ENCODE measurements at places on chromosomes 5 and 9. TPM values are rescaled to one million over a fixed set of nuclear protein-coding genes. Genes with fewer than 3 reads are reported as not detected.

DNA sequence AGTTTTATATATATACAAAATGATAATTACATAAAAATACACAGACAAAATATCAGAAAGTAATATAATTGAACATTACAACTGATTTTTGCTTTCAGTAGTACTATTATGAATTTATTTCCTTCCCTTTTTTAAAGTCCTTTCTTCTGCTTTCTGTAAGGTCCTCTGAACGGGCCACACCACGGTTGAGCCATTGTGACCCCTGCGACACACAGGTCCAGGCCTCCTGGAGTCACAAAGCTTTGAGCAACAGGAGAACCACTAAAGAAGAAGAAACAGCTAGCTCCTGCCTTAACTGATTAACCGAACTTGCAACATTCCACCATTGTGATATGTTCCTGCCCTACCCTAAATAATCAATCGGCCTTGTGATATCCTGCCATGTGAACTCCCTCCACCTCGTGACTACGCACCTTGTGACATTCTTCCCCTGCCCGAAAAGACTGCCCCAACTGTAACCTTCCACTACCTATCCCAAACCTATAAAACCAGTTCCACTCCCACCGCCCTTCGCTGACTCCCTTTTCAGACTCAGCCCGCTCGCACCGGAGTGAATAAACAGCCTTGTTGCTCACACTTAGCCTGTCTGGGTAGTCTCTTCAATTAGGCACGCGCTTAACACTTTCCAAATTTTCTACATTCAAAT, 375.0 kb upstream of the RFX3 start:
- no peaks in the 10 kb centered on the region for H3K27me3 ChIP-seq
- no peaks in the 10 kb centered on the region for H3K4me1 ChIP-seq
- H3K36me3 ChIP-seq, result no peaks in the 10 kb centered on the region
- no peak overlapping the region for H3K27ac ChIP-seq

PCDHB4 gene
- 3.9 TPM for total RNA-seq

MFAP3 gene
- 27.4 TPM for total RNA-seq

GRCh38 chr9:677461-678097, 163.9 kb upstream of the DMRT1 start:
- no peak for DNase-seq
- peak overlapping the region; percentile 31 for H3K4me3 ChIP-seq
- H3K27ac ChIP-seq, result peak overlapping the region; percentile 76
- peaks cover 22% of the 10 kb centered on the region for H3K4me1 ChIP-seq

GRCh38 chr5:55218967-55219366, 8.1 kb downstream of the MCIDAS start:
- peaks cover 14% of the 10 kb centered on the region for H3K4me1 ChIP-seq
- H3K36me3 ChIP-seq, result no peaks in the 10 kb centered on the region
- H3K27ac ChIP-seq, result no peak overlapping the region
- H3K4me3 ChIP-seq, result no peak overlapping the region

All from sigmoid colon (tissue), 7 donors.